Cortex of kidney (tissue), 1 donor: ENCODE measurements at places on chromosomes 2 and 18.

DNA sequence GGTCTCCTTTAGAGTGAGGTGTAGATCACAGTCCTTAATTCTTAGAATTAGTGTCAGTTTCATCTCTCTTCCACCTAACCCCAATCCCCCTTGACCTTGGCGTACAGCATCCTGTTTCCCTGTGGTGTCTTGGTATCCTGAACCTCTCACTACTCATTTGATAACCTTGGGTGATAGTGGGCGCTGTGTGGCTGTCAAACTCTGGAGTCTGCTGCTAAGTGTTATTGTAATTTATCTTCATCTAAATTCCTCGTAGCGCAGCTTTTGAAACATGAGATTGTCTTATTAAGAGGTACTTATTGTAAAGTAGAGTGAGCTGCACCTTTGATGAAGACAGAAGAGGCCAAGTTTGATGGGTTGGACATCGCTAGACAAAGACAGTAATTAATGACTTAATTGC is 222.6 kb upstream of the SPRED2 start:
- DNase-seq, result no peak

DNA sequence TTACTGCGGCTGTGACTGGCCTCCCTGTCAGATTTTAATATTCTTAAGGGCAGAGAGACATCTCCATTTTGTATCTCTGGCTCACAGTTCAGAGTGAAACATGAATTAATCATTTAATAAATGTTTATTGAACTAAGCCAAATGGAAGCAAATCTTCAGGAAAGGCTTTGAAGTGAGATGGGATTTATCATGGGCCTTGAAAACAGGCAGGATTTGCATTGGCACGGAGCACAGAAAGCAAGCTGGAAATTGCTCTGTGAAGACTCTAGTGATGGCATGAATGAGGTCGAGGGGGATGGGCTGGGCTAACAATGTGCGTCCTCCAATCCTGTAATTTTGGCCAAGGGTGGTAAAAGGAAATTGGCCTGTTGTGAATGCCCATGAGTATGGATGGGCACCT is 369.8 kb upstream of the SOX11 start:
- no peak for DNase-seq

- no peak for DNase-seq
These were observed 64.7 kb downstream of the TEX51 start for GRCh38 chr2:126963390-126963789.

DNA sequence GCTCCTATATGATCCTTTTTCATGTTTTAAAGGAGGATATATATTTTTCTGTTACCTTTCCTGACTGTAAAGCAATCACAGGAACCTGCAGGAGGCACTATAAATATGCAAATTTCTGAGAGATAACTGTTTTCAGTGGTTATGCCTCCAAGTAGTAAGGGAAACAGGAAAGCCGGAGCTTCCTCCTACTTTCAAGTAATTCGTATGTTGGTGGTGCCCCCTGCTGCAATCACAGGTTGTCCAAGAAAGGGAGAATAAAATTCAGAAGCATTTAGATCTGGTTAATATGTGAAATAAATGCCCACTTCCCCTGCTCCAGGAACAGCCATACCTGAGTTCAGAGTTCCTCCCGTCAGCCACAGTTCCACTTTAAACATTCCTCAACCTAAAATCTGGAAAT is 12.0 kb upstream of the BCL11A start:
- DNase-seq, result no peak

DNA sequence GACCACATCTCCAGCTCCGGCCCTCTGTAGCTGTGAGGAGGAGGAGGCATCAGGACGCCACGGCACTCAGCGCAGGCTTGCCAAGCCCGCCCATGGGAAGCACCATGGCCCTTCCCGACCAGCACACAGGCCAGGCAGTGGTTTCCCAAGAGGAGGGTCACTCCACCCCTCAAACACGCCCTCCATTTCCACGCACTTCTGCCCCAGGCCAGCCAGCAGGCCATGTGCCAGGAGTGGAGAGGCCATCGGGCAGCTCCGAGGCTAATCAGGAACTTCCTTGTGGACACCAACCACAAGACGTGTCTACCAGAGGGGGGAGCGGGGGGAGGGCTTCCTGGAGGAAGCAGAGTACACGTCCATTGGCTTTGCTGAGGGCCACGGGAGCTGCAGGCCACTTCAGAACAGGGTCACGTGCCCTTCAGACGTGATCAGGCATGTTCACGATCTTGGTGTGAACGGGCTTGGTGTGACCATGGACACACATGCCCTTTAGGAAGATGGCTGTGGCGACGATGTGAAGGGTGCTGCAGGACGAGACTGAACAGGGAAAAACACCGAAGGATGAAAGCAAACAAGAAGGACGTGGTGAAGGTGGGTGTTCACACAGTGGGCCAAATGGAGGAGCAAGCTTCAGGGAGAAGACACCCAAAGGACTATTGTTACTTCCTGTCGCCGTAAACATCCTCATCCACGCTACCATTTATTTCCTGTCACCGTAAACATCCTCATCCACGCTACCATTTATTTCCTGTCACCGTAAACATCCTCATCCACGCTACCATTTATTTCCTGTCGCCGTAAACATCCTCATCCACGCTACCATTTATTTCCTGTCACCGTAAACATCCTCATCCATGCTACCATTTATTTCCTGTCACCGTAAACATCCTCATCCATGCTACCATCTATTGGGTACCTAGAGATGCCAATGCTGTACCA is 6.5 kb upstream of the MTERF4 start:
- no peak for DNase-seq

- no peak for DNase-seq
These were observed 1399.8 kb upstream of the ACVR2A start for GRCh38 chr2:146444987-146445386.

DNA sequence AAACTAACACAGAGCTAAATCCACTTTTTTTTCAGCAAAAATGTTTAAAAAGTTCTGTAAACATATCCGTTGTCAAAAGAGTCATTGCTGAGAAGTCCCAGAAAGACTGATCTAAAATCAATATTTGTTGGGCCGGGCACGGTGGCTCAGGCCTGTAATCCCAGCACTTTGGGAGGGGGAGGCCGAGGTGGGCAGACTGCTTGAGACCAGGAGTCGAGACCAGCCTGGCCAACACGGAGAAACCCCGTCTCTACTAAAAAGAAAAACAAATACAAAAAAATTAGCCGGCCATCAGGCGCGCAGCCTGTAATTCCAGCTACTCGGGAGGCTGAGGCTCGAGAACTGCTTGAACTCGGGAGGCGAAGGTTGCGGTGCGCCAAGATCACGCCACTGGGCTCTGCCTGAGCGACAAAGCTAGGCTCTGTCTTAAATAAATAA is 1.4 kb downstream of the OLA1 start:
- no peak for DNase-seq

- no peak for DNase-seq
These were observed 18.7 kb downstream of the FHOD3 start for GRCh38 chr18:36316246-36316645.

GRCh38 chr2:52710810-52711618 is 1056.6 kb upstream of the CHAC2 start:
- no peak for DNase-seq

DNA sequence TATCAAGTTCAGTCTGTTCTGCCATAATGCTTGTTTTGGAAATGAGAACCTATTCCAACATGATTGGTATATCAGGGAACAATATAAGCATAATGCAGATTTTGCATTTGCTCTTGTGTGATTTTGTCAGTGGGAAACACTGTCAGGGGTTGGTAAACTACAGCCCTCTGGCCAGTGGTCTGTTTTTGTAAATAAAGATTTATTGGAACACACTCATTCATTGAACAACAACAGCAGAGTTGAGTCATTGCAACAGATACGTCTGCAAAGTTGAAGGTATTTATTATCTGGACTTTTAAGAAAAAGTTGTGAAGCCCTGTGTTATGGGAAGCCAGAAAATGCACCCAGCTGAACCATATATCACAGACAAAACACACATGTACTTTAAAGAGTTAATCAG is 83.1 kb downstream of the MCFD2 start:
- no peak for DNase-seq

DNA sequence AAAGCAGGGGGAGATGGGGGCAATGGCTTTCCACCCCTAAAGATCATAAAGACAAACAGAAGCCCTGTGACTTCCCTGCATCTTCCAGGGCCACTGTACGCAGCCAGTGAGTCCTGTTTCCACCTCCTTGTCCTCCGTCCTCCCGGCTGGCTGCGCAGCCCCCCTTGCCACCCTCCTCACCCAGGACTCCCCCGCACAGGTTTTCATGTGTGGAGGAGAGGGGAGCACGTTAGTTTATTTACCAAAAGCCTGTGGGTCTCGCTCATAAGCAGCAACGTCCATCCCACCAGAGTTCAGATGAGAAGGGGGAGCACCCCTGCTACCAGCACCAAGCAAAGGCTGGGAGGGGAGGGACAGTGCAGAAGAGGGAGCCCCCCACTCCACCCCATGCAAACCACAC is 11.7 kb downstream of the CYP26B1 start:
- no peak for DNase-seq

GRCh38 chr2:55309446-55309845 is 40.4 kb upstream of the MTIF2 start:
- DNase-seq, result no peak

- DNase-seq, result no peak
These were observed 10.0 kb upstream of the LYPD6 start for GRCh38 chr2:149320362-149320761.

DNA sequence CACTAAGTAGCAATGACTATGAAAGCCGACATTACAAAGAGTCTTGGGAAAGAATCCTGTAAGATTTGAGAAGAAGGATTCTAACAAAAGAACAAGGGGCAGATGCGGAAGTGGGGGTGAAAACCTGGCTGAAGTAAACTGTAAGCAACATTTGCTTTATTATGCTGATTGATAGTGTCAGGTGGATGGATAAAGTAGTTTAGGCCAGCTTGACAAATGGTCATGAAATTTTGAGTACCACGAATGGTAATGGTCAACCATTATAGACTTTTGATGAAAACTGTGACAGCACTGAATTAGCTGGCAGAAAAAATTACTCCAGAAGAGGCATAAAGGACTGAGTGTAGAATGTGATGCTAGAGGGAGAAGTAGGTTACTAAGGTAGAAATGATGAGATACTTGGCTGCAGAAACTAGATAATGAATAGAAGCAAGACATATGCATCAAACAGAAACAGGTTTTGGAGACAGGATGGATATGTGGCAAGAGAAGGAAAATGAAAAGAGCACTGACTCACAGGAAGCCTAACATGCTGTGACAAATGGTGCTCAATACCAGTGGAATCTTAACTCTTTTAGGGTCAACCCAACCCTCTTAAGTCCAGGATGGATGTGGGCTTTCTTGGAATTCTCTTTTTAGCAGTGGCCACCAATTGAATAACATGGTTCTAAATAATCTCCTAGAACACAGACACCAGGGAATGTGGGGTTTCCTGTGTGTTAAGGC is 6.8 kb downstream of the THUMPD2 start:
- no peak for DNase-seq

DNA sequence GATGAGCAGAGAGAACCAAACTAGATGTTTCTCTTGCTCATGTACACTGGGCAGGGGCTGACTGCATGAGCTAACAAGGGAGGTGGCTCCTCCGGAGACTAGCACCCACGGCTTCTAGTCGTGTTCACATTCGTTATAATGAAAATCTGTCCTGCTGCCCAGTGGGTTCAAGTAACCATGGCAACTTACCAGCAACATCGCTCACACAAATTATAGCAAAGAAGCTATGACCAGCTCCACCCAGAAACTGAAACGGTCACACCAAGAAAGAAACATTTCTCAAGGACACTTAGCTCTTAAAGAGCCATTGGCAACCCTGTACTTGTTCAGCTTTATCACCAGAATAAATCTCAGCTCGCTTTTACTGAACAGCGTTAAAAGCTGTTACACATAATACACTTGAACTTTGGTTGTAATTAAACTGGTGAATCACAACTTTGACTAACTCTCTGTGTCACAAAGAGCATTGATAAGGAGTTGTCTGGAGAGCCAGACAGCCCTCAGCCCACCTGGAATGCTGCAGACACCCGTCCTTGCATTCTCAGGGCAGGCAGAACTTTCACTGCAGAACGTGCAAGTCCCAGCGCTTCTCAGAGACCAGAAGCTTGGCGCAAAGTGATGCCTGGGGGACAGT is 141.2 kb downstream of the PID1 start:
- no peak for DNase-seq

DNA sequence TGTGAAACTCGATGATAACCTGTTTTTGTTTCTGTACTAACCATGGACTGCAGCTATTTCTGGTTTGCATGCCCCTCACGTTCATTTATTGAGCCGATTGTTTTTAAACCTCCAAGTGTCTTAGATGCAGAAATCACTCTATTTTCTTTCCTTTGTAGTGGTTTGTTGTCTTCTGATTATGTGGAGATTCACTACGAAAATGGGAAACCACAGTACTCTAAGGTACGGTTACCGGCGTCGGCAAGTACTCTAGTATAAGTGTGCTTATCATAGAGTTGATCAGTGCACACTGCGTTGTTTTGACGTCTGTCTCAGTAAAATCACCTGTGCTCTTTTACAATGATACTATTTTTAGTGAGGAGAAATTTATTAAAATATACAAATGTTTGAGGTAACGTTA is 87.4 kb downstream of the ADAM23 start:
- DNase-seq, result no peak

DNA sequence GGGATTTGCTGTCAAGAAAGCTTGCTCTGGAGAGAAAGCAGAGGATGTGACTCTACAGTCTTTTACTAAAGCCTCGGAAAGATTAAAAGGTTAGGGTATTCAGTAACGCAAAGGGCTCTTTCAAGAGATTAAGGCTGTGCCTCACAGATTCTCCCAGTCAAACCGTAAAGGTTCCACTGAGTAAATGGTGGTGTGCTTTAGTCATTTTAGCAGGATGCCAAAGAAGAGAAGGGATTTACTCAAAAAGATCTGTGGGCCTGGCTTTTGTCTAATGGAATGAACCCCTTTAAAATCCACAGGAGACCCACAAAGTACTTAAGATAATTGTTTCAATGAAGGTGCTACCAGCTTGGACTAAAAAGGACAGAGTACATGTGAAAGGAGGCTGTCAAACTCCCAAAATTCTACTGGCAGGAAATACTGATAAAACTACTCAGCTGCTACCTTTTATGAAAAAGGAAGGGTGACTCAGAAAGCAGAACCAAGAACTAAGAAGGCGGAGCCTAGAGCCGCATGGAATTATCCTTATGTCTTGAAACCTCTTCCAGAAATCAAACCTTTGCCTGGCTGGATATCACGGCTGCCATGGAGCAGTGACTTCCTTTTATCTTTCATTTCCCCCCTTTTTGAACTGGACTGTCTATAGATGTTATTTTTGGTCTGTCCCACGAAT is 670.2 kb upstream of the ZEB2 start:
- no peak for DNase-seq

DNA sequence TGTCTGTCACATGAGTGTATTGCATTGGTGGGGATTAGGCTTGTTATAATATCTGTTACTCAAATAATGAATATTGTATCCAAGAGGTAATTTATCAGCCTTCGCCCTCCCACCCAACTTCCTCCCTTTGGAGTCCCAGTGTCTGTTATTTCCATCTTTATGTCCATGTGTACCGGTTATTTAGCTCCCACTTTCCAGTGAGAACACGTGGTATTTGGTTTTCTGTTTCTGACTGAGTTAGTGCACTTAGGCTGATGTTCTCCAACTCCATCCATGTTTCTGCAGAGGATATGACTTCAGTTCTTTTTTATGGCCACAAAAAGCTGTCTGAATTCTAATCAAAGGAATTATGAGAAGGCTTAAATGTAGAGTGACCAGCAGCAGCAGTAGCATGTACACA is 104.0 kb upstream of the ARHGAP28 start:
- no peak for DNase-seq

- no peak for DNase-seq
These were observed 62.0 kb upstream of the SGPP2 start for GRCh38 chr2:222362336-222362735.
